ENCODE measurements at places on chromosomes 2 and 18.

- no peak for DNase-seq
Observed at GRCh38 chr2:233833345-233833744, 21.0 kb downstream of the HJURP start.

- no peak for DNase-seq
Observed at GRCh38 chr2:145399131-145399530, 879.2 kb upstream of the ZEB2 start.

DNA sequence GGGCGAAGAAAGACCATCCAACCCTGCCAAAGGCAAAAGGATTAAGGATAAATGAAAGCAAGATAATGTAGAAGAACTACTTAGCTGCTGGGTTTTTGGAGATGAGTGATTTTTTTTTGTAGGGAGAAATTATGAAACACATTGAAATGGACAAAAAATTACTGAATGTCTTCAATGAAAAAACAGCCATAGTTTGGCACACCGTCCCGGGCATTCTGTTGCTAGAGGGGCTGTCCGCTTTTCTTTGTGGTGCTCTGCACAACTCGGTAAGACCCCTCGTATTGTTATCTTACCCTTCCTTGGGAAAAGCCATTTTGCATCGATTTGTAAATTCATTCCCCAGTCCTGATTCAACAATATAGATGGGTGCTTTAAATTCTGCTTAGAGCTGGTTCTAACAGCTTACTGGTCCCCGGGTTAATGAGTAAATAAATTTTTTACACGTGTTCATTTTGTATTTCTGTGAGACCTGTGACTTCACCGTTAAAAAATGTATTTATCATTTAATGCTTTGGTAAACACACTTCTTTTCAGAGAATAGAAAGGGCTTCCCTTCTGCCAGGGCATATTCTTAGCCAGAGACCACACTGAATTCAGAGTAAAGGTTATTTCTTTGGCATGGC, 912 bp upstream of the LAPTM4A start:
- no peak for DNase-seq

DNA sequence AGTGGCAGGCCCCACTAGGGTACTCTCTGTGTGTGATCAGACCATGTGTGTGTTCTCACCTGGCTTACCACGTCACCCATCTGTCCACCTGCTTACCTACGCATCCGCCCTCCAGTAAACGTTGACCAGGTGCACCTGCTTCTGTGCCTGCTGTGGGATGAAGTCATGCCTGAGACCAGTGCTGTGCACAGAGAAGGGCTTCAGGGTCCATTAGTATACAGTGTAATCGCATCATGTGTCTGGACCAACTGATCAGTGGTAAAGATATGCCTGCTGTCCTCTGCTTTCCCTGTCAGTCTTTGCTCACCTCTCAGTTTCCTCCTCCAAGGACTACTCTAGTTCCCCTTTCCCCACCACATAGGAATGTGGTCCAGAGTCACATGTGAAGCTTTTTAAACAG, 109.3 kb downstream of the FHOD3 start:
- no peak for DNase-seq

DNA sequence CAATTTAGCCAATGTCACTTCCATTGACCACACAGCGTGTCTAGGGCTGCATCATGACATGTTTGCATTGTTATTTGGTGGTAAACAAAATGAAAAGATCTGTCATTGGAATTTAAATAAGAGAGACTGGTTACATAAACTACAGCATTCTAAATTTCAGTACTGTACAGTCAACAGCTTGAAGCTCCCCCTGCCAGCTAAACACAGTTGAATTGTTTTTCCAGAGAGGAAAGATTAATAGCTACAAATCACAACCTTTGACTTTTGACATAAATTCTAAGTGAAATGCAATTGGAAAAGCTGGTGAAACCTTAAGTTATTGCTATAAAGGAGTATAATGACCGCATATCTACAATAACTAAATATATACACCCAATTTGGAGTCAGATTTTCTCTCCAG, 1600.0 kb upstream of the ACVR2A start:
- no peak for DNase-seq

GRCh38 chr2:40165509-40165844, 286.4 kb downstream of the SLC8A1 start:
- DNase-seq, result no peak

DNA sequence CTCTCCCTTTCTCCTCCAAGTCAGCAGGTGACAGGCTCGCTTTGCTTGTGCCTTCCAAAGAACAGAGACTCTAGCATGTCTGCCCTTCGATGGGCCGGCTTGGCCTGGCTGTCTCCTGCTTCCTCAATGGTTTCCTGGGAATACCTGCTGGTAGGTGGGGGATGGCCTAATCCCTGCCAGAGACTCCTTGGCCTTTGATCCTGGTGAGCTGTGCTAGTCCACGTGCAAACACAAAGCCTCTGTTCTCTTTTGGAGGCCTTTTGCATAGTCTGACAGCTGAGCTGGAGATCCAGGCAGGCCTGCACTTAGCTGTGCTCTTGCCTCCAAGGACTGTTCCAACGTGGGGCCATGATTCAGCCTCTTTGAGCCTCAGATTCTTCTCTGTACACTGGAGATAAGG, 67.6 kb downstream of the ARL4C start:
- DNase-seq, result no peak

DNA sequence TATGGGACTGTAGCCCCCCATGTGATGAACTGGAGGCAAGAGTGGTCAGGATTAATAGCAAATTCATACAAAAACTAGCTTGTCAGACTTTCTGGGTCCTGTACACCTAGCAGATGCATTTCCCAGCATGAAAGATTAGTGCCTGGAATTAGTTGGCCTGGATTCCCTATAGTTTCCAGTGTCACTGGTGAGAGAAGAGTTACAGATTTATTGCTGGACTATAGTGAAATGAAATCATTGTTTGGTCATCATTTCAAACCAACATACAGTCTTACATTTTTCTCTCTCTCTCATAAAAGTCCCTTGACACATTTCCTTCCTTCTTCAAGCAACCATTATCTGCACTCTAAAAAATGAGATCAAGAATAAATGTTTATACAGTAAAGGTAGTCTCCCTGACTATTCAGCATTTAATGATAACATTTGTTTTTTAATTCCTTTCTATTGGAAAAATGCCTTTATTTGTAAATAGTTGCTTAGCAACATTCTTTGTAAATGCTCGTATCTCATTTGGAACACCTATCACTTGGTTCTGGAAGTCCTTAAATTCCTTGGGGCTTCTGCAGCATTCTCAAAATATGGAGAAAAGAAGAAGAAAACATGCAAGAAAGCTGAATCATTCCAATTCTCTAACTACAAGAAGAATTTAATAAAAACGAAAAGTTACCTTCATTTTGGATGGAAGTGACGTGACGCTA, 144.4 kb downstream of the MREG start:
- DNase-seq, result no peak

- no peak for DNase-seq
Observed at GRCh38 chr2:191797942-191798876, 48.7 kb downstream of the CAVIN2 start.

GRCh38 chr2:4604767-4605166, 901.4 kb downstream of the DCDC2C start:
- DNase-seq, result no peak

DNA sequence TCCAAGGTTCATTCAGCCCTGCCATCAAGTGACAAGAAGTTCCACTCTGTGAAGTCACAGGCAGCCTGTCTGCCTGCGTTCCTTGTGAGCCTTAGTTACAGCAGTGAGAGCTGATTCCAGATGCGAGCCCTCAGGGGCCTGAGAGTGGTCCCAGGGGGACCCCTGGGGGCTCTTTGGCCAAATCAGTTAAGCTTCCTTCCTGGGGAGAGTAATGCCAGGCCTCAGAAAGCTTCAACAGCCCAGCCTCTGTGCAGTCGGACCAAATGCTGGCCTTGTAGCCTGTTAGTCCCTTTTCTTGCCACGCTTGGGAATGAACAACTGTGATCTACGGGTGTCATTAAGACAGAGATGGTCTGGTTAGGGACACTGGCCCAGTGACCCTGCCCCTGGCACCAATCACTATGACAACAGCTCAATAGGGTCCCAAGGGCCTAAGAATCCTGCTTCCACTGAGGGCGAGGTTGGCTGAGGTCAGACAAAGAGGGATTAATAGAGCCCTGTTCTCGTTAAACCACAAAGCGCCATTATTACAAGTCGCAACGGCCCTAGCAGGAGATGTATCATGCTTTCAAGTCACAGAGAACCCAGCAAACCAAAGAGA, 50.9 kb downstream of the HS1BP3 start:
- no peak for DNase-seq

DNA sequence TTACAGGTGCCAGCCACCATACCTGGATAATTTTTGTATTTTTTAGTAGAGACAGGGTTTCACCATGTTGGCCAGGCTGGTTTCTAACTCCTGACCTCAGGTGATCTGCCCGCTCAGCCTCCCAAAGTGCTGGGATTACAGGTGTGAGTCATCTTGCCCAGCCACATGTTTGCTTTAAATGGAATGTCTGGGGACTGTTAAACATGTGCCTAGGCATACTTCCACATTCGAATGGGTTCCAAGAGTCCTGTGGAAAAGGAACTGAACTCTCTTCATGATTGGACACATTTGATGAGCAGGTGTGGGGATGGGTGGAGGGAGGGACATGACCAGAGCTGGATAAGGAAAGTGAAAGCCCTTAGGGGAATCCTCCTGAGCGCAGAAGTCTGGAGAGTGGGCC, 58.4 kb upstream of the GREB1L start:
- DNase-seq, result no peak

- no peak for DNase-seq
Observed at GRCh38 chr18:66280470-66280869, 323.4 kb downstream of the CDH19 start.

DNA sequence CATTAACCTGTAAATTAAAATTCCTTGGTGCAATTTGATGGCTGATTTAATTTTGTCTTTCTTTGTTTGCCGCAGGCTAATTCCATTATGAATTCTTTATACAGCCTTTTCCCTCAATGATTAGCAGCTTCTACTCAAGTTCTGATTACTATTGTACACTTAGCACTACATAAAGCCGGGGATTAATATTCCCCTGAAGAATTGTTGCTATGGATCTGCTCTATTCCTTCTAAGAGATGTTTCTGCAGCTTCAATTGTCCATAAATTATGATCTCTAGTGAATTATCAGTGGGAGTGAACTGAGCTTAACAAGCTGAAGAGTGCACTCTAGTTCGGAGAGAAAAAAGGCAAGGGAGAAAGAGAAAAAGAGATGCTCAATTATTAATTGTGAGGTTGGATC, 433.7 kb upstream of the SPRED2 start:
- no peak for DNase-seq

DNA sequence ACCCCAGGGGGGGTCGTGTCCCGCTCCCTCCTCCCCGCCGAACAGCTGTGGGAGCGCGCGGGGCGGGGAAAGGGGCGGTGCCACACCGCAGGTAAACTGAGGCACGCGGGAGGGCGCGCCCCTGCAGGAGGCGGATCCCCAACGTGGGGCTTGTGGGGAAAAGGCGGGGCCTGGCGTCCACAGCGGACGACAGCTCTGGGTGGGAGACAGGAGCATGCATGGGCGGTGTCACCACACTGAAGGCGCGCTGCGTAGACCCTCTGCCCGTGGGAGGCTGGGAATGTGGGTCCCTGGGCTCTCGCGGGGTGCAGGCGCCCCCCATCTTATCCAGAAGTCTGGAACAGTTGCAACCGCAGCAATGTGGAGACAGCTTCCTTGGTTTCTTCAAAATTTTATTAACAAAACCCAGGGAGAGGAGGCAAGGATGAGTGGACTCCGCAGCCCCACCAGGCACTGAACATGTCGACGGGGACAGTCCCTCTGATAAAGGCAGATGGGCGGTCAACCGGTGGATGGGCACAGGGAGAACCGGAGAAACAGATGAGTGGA, 723 bp upstream of the MBD1 start:
- DNase-seq, result no peak

DNA sequence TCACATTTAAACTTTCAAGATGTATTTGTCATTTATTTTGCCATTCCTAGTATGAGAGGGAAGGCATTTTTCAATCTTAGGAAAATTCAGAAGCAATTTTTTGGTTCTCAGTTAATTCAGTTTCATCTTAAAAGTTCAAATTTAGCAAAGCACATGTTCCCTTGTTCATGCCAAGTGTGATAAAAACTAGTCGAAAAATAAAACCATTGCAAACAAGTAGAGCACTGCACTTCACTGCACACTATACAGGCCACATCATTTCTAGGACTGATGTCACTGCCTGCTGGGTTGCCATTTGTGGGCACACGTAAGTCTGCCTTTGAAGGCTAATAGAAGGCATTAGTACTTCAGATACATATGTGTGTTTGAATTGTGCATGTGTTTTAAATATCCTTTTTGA, 14.3 kb downstream of the TBR1 start:
- no peak for DNase-seq

GRCh38 chr18:13613591-13614501, 112.5 kb downstream of the FAM210A start:
- DNase-seq, result no peak

GRCh38 chr2:101341421-101341820, 32.9 kb upstream of the RNF149 start:
- no peak for DNase-seq

GRCh38 chr2:234366891-234367290, 130.0 kb downstream of the ARL4C start:
- DNase-seq, result no peak

GRCh38 chr18:31356025-31356424, 20.6 kb upstream of the DSG4 start:
- DNase-seq, result no peak

- DNase-seq, result no peak
Observed at GRCh38 chr2:119694470-119694844, 15.5 kb downstream of the TMEM177 start.

DNA sequence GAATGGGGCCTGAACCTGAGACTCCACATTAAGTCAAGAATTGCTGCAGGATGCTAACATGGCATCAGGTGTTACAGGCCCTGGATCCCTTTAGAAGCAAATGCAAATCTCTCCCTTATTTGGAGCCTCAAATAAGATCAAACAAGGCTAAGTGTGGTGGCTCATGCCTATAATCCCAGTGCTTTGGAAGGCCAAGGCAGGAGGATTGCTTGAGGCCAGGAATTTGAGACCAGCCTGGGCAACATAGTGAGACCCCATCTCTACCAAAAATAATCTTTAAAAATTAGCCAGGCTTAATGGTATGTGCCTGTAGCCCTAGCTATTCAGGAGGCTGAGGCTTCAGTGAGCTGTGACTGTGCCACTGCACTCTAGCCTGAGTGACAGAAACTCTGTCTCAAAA, 89.4 kb downstream of the DYM start:
- DNase-seq, result no peak

DNA sequence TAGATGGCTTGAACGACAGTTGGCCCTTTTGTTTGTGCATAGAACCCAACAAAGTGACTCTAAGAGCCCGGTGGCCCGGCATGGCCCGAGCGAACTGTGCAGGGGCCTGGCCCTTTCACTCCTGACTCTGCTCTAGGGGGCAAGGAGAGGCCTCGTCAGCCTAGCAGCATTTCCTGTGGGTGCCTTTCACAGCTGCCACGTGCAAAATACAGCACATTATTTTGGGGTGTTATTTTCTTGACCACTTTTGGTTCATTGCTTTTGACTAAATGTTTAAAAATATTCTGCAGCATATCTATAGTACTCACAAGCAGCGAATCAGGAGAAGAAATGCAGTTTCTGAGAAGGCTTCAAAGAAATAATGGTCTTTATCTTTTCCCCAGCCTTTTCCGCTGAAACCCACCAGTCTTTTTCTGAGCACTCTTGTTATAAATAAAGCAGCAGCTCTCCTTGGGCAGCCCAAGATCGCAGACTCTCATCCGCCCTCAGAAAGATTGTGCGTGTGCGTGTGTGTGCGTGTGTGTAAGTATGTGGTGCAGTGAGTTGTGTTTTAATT, 31.3 kb downstream of the DGKD start:
- DNase-seq, result peak; percentile 50
